AG10803 (cell line): ENCODE measurements at places on chromosomes 3 and 15.

DNA sequence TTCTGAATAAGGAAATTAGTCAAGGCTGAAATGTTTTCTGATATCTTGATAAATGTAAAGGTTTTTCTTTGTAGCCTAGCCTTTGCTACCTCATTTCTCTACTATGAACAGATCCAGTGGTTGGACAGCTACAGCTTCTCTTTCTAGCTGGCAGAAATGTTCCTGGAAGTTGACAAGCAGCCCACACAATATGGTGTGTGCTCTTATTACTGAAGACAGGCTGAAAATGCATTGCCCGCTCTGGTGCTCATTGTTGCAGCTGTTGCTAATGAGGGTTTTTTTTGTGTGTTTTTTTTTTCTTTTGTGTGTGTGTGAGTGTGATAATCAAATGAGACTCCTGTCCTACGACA is 844.3 kb upstream of the SEMA6D start:
- DNase-seq: no peak

- peak; percentile 96 for DNase-seq
Measured at GRCh38 chr3:62109534-62109933, 263.8 kb downstream of the FEZF2 start.

DNA sequence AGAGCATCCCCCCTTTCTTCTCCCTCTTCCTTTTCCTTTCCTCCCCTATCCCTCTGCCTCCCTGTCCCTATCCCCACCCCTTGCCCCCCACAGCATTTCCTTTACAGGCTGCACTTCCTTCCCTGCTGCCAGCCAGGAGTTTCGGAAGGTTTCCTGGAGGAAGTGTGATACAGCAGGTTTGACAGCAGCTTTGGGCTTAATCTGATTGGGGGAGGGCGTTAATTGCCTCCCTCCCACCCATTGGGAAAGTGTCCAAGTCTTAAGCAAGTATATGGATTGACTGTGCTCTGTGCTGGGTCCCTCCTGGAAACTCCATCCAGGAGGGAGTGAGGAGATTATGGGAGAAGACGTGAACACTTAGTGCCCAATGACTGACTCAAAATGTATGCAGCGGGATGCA is 1.8 kb downstream of the SCAMP5 start:
- no peak for DNase-seq

DNA sequence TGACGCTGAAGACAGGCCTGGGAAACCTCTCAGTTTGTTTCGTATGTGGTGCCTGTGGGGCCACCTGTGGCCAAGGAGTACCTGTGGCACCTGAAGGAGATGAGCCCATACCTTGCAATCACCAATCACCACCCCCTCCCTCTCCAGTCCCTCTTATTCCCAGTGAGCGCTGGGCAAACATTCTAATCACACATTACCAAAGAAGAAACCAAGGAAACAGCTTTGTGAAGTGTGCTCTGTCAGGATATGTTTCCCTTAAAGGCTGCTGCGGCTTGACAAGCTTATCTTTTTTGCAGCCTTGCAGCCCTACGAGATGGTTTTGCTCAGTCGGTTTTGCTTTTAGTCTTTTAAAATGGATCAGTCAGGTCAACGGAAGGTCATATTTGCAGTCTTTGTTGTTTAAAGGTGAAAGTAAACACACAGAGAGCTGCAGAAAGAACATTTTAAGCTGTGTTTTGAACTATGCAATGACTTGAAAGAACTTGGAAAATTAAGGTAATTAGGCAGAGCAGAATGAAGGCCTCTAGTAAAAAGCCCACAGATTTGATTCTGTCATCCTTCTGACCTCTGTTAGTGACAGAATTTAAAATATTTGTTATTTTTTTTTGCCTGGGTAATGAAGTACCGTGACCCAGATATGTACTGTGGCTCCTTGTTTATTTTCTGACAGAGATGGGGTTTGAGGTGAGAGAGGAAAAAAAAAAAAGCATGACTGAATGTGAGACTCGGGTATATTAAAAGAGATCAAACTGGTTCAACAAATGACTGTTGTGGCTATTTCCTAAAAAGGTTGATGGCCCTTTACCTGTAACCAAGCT is 461.4 kb downstream of the NSUN3 start:
- no peak for DNase-seq

- no peak for DNase-seq
Measured at GRCh38 chr3:133792171-133792763, 13.3 kb upstream of the SRPRB start.

DNA sequence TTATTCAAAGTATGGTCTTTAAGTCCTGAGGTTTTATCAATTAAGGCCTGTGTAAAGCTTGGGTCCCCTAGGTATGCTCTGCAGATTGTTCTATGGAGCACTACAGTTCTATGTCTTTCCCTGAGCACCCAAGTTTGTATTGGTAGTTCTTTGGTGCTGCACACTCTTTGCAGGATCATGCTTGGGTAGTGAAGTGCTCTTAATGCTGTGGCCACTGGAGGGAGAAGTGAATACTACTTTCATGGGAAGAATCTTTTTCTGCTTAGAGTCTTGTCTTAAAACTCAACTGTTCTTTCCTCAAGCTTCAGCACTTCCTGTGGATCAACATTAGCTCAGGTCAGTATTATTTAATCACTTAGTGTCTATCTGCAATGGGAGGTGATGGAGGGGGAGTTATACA is 93.6 kb upstream of the CFAP20DC start:
- DNase-seq: no peak

- DNase-seq: no peak
Measured at GRCh38 chr15:68812069-68812468, 8.6 kb downstream of the ANP32A start.

GRCh38 chr15:58200739-58201138 is 62.6 kb downstream of the AQP9 start:
- DNase-seq: no peak

DNA sequence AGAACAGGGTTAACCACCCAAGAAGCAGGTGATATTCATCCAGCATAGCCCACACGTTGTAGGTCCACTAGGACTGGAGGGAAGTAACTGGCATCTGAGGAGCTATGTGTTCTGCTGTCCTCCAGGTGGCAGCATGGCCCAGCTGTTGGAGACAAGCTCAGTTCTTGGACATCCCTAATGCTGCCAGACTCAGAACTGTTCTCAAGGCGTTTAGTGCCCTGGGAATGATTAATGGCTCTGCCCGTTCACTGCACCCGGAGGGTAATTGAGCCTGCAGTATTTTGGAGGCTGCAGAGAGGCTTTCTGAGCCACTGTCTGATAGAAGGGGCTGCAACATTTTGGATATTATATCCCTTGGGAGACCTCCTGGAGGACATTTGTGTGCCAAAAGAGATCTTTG is 521.3 kb upstream of the SEMA6D start:
- DNase-seq: peak; percentile 83

- no peak for DNase-seq
Measured at GRCh38 chr3:143283432-143284128, 164.0 kb downstream of the CHST2 start.

DNA sequence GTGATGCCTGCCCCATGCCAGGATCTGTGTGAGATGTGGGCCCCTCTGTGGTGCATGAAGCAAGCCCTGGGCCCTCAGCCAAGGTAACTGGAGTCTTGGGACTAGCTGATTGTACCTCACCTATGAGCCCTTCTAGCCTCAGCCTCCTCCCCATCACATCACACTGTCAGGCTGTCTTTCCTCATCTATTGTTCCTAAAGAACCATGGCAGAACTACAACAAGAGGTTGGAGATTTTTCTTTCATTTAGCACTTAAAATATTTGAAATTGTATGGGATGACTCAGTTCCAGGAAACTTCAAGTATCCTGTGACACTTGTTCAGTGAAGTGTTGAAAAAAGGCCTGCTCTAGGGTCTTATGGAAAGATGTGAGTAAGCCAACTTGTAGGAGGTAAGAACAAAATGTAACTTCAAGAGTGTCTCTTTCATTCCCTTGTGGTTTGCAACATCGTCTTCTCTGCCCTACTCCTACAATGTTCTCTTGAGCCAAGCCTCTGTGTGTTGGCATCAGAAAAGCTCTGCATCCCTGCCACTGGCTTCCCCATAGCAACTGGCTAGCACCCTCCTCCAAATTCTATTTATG is 58.7 kb upstream of the TIPARP start:
- DNase-seq: peak; percentile 88

DNA sequence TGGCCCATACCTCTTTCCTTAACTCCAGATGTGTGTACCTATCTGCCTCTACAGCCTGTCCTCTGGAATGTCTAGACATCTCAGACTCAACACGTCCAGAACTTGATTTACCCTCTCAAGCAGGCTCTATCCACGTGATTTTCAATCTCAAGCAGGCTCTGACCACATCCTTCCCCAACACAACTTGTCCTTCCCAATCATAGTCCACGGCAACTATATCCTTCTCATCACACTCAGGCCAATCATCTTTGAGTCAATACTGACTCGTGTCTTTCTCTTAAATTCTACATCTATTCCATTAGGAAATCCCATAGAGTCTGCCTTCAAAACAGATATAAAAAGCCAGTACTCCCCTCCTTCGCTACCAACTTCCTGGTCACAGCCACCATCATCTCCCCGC is 70.4 kb downstream of the FOXP1 start:
- DNase-seq: no peak

GRCh38 chr3:178841011-178841410 is 230.6 kb downstream of the ZMAT3 start:
- DNase-seq: no peak

DNA sequence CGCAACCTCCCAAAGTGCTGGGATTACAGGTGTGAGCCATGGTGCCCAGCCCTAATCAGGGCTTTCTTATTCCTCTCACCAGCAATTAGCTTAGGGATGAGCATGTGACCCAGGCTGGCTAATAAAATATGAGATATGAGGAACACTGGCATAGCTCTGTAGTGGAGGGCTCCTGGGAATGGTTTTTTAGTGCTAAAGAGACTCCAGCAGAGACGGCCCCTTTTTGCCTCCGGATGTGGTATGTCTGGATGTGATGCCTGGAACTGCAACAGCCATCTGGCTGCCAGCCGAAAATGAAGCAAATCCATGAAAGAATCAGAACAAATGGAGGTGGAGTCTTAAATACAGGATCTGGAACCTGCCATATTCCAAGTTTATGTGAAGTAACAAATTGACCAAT is 69.1 kb upstream of the MAGI1 start:
- peak; percentile 93 for DNase-seq

GRCh38 chr3:155010416-155010815 is 69.7 kb upstream of the MME start:
- no peak for DNase-seq

DNA sequence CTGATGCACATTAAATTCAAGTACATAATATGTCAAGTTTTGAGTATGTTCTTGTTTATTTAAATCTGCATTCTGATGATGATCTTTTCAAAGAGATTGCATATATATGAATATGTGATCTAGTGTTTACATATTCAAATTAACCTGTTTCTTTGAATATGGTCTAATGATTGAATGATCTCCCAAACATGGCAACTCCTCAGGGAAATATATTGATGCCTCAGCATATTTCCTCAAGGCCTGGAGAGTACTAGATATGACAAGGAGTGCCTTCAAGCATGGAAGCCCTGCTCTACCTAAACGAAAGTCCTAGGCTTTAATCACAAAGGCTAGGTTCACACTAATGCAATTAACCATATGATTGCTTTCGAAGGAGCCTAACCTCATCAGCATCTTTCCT is 532.8 kb downstream of the ZIC1 start:
- no peak for DNase-seq

- no peak for DNase-seq
Measured at GRCh38 chr3:141878326-141878725, 1.9 kb downstream of the ATP1B3 start.

GRCh38 chr3:29594261-29594660 is 313.4 kb downstream of the RBMS3 start:
- DNase-seq: peak; percentile 68

DNA sequence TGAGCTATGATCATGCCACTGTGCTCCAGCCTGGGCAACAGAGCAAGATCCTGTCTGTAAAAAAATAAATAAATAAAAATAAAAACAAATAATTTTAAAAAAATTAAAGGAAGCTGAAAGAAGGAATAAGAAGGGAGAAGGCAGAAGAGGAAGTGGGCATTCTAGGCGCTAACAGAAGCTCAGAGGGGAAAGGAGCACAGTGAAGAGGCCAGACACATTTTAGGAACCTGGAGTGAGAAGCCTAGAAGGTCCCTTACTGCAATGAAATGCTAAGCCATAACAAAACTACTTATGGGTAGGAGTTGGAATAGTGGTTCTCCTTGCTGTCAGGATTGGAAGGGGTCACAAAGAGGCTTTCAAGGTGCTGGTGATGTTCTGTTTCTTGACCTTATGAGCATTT is 64.0 kb downstream of the ITGB5 start:
- no peak for DNase-seq

DNA sequence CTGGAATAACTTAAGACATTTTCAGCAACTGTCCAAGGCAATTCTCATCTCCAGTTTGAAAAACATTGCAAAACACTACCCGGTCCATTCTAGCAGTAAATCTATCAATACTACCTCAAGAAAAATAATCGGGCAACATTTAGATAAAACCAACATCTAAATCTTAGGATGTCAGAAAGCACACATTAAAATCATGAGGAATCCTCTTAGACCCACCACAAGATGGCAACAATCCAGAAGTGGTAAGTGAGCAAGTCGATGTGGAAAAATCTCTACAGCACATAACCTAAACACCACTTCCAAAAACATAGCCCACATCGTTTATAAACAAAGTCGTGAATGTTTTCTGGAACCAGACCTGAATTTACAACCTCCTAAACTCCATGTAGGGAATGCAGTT is 5.7 kb downstream of the PLCH1 start:
- peak; percentile 21 for DNase-seq

GRCh38 chr3:27165321-27165721 is 203.9 kb downstream of the NEK10 start:
- peak; percentile 97 for DNase-seq

- DNase-seq: no peak
Measured at GRCh38 chr15:30059771-30060170, 23.0 kb upstream of the GOLGA8J start.

DNA sequence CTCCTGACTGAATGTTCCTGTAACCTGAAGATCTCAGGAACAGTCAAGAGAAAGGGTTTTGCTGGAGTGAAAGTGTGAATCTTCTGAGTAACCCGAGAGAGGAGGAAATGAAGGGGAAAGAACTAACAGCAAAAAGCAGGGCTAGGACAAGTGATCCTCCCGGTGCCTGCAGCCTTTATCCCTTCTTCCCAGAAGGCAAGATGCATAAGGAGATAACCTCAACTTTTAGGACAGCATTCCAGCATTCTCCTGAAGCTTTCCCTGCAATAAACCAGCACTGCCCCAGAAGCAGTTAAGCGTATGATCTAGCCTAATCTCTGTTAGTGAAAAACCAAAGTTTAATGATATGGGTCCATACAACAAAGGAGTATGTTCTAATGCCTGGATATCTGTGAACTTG is 298.8 kb downstream of the MEX3B start:
- no peak for DNase-seq

GRCh38 chr3:135238236-135238830 is 443.3 kb downstream of the EPHB1 start:
- no peak for DNase-seq

DNA sequence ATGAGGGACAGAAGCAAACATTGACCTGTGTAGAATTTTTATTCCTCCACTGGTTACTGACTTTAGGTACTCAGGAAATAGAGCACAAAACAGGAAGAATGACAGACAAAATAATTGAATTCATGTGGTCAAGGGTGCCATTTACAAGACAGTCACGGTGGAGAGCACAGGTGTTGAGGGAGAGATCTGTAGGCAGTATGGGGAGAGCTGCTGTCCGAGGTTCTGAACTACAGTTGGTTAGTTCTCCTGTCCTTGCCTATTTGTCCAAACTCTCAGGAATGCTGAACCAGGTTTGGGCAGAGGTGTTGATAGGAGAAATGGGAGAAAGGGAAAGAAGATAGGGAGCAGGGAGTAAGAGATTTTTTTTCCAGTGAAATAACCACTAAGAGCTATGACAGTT is 178.5 kb upstream of the ZBTB20 start:
- DNase-seq: peak; percentile 41

- DNase-seq: no peak
Measured at GRCh38 chr3:194446172-194446571, 40.6 kb downstream of the ATP13A3 start.
